Activated T-cell treated with anti-CD3 and anti-CD28 coated beads, Interleukin-2, amount 50 U/mL, for 4 hours (primary cell): ENCODE measurements at places on chromosomes 13 and 19.

DNA sequence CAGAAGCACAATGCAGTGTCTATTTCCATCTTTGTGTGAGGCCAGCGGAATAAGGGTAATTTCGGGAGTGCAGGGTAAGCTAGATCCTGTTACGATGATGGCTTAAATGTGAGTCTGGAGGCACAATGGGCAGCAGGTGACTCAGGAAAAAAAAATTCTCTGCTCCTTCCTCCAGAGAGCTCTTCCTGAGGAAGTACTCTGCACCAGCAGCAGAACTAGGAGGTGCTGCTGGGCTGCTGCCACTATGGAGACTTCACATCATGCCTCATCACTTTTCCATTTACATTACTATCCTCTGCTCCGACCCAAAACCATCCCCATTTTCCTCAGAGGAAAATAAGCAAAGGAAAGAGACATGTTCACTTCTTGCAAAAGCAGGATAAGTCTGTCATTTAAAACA is 282.0 kb downstream of the DNAJC15 start:
- DNase-seq: no peak

DNA sequence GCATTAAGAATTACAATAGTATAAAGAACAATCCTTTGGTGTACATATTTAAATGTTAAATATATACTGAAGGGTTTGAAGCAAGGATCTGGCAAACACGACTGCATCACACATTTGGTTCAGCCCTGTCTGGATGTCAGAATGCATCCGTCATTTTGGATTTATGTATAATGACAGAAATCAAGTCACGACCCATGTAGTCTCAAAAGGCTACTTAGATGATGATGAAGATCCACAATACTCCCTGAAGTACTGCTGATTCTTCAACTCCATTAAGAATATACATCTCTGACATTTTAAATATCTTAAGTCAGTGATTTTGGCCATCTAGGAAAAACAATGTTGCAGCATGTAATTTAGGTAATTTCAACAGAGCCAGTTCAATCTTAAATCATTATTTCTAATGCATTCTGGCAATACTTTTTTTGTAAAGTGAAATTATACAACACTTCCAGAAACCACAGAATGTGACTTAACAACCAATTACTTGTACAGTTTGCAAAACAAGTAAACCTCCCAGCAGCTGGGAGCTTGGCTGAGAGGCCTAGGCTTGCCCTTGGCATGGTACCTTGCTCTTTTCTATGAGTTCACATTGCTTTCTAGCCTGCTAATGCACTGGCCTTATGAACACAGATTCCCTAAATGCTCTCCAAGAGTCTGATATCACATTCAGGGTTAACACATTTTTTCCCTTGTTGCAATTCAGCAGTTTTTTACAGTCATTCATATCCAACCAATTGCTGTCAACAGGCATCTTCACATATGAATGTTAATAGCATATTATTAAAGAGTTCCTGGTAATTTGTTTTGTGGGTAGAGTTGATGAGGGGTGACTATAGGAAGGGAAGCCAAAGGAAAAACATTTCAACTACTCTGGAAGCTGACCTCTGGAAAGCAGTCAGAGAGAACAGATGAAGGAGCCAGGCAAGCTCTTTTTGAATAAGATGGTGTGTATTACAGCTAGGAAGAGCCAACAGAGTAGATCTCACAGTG is 175.2 kb downstream of the ENOX1 start:
- no peak for DNase-seq

DNA sequence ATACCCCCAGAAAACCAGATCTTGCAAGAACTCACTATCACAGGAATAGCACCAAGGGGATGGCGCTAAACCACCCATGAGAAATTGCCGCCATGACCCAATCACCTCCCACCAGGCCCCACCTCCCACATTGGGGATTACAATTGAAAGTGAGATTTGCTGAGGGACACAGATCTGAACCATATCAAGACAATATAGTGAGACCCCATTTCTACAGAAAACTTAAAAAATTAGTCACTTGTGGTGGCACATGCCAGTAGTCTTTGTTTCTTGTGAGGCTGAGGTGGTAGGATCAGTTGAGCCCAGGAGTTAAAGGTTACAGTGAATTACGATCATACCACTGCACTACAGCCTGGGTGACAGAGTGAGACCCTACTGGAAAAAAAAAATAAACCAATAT is 9.7 kb downstream of the DNAJC15 start:
- DNase-seq: no peak

GRCh38 chr13:39567569-39567968 is 35.4 kb downstream of the LHFPL6 start:
- no peak for DNase-seq

DNA sequence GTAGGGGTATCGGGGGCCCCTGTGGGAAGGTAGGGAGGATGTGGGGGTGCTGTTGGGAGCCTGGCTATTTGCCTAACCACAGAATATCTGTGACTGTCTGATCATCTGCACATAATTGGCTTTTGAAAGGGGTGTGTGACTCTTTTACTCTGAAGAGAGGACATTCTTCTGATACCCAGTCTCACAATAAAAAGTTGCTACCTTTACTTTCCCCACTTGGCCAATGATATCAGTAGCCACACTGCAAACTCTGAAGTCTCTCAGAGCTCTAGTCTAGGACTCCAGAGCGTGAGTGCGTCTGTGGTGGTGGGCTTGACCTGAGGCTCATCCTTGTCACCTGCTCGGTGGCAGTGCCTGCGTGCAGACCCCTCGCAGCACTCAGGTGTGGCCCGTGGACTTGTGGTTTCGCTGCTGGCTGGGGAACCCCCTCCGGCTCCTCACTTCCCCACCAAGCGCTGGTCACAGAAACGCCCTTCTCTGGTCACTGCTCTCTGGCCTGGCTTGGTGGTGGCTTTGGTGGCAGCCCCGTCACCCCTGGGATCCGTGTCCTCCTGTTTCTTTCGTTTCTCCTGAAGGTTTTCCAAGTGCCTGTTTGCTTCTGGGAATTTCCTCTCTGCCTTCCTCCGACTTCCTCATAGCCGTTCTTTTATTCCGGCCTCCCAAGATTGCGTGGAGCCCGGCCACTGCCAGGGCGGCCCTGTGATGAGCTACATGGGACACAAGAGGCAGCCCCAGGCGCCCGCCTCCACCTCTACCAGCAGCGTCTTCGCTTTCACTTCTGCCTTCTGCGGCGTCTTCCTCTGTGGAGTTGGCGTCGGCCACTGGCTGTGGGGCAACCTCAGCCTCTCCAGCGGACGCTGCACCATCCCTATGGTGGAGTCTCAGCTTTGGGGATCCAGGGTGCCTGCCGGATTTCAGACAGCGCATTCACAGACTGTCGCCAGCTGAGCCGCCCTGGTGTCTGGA is 78.0 kb downstream of the ATP11A start:
- no peak for DNase-seq

GRCh38 chr13:113088691-113089020 is 16.9 kb upstream of the F7 start:
- no peak for DNase-seq

DNA sequence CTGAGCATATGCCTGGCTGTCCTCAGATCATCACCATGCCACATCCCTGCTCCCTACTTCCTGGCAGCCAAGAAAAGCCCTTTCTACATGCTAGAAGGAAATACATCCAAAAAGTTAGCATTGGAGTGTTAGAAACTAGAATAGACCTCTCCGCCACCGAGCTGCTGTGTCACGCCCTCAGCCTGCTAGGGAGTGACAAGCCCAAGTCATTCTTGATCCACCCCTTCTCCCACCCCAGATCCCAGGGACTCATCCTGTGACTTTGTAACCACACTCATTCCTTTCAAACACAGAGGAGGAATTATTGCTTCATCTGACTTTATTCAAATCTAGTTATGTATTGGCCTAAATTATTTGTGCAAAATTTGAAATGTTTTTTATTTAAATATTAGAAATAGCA is 45.3 kb downstream of the POLR1D start:
- no peak for DNase-seq

- no peak for DNase-seq
Observed at GRCh38 chr13:39451301-39451700, 151.7 kb downstream of the LHFPL6 start.

- no peak for DNase-seq
Observed at GRCh38 chr19:4319067-4319718, 14.8 kb downstream of the FSD1 start.

DNA sequence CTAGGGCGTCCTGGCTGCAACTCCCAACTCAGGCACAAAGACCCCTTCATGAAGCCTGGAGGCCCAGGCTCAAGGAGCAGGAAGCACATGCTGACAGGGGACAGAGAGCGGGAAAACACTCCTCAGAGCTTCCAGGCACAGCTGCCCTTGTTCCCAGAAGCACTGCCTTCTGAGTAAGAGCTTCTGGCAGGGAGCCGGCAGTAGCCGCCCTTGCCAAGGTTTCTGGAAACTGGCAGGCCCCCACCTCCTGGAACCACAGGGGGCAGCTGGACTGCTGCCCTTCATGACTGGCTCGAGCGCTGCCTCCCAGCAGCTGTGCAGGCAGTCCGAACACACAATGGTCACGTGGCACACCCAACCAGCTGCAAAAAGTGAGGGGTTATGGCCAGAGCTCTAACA is 33.6 kb upstream of the EPHX3 start:
- no peak for DNase-seq

GRCh38 chr13:94878602-94879165 is 166.3 kb upstream of the SOX21 start:
- no peak for DNase-seq

GRCh38 chr19:13350072-13350471 is 156.2 kb downstream of the CACNA1A start:
- DNase-seq: no peak
